Activated B cell treated with CpG ODN at 0.5 μM for 24 hours (primary cell): ENCODE measurements at places on chromosomes 2 and 18.

GRCh38 chr2:212973347-212973746 is 178.1 kb downstream of the IKZF2 start:
- DNase-seq = no peak

- DNase-seq = peak; percentile 25
These were observed 1.3 kb upstream of the SMAD2 start for GRCh38 chr18:47931718-47932103.

DNA sequence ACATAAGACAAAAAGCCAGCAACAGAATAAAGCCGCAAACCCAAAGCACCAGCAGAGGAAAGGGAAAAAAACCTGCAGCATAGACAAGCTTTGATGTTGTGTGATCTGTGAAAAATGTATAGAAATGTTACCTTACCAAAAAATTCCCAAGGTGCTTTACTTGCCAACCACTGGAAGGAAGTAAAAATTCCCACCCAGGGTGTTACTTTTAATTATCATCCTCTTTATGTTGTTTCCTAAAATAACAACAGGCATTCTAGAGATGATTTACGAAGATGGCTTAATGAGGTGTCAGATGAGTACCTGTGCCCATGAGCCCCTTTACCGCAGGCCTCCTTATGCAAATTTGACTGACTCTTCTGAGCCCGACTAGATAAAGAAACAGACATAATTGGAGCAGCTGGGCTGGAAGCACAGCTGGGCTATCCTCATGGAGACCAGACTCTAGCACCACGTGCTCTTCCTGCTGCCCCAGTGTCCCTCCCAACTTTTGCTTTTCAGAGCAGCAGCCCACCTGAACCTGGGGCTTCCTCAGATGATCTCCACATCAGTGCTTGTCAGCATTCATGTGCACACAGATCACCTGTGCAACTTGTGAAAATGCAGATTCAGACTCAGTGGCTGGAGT is 41.5 kb downstream of the SRSF7 start:
- DNase-seq = no peak

DNA sequence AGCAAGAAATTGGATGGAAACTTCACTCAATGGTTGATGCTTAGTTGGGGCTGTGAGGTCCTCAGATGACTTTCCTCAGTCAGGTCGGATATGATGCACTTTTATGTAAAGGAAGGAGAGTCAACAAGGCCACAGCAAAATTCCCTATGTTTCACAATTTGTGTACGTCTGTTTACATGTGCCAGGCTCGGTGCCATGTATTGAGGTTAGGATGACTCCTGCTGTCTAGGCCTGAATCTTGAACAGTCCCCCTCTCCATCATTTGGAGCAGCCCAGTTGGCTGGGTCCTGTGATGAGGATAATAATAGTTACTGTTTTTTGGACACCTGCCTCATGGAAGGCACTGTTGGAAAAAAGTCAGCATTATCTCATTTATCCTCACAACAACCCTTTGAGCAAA is 43.1 kb downstream of the VSNL1 start:
- DNase-seq = no peak

DNA sequence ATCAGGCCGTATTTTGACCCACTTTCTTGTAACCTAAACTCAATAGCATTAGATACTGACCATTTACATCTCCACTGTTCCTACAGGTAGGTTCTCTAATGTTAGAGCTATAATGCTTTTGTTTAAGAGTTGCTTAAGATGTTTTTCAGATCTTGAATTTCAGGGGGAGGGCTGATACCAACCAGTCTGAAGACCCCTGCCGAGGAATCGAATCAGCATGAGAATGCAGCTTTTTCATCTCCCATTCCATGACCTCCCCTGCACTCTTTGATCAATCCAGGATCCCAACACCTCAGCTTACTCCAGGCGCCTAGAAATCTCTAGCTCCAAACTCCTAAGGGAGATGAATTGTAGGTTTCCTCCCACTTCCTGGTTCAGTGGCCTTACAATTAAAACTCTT is 120.5 kb upstream of the MC4R start:
- DNase-seq = no peak

DNA sequence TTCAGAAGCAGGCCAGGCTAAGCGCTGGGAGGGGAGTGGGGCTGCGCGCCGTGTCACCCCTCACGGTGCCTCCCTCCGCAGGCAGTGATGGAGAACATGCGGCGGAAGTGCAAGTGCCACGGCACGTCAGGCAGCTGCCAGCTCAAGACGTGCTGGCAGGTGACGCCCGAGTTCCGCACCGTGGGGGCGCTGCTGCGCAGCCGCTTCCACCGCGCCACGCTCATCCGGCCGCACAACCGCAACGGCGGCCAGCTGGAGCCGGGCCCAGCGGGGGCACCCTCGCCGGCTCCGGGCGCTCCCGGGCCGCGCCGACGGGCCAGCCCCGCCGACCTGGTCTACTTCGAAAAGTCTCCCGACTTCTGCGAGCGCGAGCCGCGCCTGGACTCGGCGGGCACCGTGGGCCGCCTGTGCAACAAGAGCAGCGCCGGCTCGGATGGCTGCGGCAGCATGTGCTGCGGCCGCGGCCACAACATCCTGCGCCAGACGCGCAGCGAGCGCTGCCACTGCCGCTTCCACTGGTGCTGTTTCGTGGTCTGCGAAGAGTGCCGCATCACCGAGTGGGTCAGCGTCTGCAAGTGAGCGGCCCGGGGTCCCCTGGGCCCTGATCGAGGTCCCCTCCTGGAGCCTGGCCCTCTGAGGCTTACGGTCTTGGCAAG is 12.2 kb downstream of the WNT10A start:
- peak; percentile 91 for DNase-seq

DNA sequence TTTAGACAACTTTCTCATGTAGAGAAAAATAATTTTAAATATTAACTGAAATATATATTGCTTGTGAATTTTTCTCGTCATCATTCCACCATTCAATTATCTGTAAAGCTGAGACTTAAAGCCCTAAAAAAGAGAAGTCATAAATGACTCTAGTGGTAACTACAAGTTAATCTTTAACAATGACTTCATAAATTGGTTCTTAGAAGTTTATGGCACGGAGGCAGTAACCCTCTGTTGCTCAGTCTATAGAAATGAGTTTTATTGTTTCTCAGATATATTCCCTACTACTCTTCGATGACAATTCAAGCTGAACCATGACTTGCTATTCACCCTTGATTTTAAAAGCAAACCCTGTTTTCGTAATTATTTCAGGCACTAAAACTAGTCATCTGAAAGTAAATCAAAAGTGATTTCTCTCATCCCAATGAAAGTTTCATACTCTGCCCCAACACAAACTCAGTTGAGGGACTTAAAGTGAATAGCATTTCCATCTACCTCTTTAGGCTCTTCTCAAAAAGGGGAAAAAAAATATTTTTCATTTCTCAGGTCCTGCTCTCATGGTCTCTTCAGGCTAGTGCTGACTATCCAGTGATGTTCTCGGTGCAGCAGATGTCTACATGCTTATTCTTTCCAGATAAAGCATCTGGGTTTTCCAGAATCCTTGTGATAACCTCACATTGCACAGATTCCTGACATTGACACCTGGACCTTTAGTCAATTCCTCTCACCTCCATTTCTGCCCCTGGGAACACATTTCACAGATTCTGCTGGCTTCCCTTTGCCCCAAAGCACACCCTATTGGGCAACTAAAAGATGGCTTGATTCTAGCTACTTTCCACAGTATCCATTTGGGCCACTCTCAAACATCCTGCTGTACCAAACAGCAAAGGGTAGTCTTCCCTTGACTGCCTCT is 207.8 kb upstream of the LRATD1 start:
- DNase-seq = no peak

DNA sequence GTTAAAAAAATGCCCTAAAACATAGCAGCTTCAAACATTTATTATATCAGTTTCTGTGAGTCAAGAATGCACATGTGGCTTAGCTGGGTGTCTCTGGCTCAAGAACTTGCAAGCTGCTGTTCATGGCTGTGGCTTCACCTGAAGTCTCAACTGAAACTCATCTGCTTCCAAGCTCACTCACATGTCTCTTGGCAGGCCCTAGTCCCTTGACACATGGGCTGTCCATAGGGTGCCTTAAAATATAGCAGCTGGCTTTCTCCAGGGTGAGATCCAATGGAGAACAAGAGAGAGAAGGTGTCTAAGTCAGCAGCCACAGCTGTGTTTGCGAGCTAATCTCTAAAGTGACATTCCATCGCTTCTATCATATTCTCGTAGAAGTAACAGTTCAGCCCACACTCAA is 152.8 kb downstream of the DSEL start:
- no peak for DNase-seq

DNA sequence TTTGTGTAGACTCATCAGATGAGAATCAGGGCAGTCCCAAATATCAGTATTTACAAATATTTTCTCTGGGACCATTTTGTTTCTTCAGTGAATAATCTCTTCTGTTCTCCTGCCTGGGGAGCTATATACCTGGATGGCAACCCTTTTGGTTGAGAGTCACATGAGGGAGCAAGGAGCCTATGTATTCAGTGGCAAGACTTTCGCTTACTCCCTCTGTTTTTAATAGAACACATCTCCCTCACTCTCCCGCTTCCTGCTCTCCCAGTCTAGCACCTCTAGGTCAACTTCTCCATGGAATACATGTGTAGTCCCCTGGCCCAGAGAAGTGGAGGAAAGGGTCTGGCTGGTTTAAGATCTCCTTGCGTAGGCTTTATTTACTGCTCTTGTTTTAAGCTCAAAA is 600.3 kb downstream of the CCDC85A start:
- no peak for DNase-seq

GRCh38 chr2:197310987-197311420 is 424 bp upstream of the ANKRD44 start:
- DNase-seq = no peak

DNA sequence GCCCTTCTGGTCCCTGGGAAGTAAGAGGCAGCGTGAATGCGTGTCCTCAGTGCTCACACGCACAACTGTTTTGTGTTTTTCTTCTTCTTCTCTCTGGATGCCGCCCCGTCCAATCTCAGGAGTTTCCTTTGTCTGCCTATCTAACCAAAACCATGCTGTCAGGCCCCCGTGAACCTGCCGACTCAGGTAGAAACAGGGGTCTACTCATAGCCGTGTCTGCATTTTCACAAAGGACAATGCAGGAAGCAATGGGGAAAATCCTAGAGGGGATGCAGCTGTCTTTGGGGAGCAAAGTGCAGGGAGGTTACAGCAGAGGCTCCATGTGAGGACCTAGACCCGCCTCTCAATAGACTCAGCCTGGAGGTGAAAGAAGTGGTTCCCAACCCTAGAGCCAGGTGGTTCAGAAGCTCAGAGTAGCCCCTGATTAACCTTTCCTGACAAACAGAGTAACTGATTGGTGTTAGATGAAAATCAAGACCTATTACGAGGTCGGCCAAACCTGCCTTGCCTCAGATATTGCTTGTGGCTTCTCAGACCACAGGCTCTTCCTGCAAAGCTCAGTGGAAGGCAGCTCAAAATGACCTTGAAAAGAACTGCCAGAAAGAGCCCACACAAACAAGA is 49.3 kb downstream of the CD226 start:
- no peak for DNase-seq

DNA sequence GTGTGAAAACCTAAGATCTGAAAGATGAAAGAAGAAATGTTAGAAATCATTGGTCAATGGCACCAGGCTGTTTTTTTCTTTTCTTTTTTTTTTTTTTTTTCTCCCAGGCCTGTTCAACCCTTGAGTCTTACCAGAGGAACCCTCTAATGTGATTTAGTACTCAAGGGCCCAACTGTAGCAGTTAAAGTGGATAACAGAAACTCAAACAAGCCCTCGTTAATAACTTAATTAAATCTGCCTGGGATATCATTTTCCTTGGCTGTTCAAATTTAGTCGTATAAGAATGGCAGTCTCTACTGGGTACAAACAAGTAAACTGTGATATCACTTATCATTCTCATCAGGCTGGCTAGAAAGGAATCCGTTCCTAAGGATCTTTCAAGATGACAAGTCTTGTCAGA is 16.5 kb downstream of the ARL4C start:
- DNase-seq = no peak

GRCh38 chr2:114527330-114527983 is 85.0 kb downstream of the DPP10 start:
- DNase-seq = no peak

- no peak for DNase-seq
These were observed 1516.1 kb downstream of the RPIA start for GRCh38 chr2:90207454-90208058.

GRCh38 chr2:57396355-57397098 is 650.1 kb upstream of the VRK2 start:
- no peak for DNase-seq

DNA sequence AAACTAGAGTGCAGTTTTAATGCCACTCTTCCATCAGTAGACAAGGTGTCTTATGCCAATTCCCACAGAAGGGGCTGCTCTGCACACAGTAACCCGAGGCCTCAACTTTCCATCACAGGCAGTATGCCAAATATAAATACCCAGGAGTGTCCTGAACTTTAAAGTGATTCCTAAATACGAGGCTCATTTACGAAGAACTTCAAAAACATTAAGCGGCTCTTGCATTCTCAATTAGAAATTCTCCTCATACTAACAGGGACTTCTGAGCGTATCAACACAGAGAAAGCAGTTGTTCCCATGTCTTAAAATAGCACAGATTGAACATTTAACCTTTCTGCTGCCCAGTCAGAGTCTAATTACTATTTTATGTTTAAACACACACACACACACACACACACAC is 638.6 kb downstream of the ERBB4 start:
- no peak for DNase-seq

- no peak for DNase-seq
These were observed 288.5 kb downstream of the PDE11A start for GRCh38 chr2:177783835-177784744.

DNA sequence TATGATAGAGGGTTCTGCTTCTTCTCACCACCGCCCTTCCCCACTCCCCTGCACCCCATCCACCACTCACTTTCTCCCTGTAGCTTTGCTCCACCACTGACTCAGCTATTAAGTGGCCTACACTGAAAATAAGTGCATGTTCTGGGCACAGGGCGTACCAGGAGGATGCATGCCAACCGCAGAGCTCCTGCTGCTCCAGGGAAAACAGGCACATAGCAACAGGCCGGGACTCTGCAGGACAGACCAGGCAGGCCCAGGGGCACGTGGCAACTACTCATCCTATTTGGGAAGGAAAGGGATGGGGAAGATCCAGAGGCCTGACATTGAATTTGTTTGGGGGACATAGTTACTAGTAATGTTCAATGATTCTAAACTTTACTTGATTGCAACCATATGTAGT is 28.4 kb downstream of the ARL4C start:
- DNase-seq = no peak

GRCh38 chr2:100113990-100114433 is 28.4 kb downstream of the AFF3 start:
- peak; percentile 26 for DNase-seq

DNA sequence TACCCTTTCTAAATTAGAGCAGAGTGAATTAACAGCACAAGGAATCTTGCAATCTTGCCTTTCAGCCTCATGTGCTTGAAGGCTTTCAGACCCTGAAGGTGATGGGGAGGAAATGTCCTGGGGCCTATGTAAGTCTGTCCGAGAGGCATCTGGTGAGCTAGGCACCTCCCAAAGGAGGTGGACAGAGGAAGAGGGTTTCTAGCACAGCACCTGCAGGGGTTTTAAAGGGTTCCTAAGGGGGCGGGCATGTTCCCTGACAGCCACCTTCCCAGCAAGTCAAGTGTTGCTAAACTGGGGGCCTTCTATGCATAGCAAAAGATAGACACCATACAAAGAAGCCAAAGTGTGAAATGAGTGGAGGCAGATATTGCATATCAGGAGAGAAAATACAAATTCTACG is 88.5 kb downstream of the CDH2 start:
- DNase-seq = no peak
